ENCODE measurements at places on chromosomes 12 and 14. TPM values are rescaled to one million over a fixed set of nuclear protein-coding genes. Genes with fewer than 3 reads are reported as not detected.

Gene GLI1
- 0.49 TPM for total RNA-seq

DNA sequence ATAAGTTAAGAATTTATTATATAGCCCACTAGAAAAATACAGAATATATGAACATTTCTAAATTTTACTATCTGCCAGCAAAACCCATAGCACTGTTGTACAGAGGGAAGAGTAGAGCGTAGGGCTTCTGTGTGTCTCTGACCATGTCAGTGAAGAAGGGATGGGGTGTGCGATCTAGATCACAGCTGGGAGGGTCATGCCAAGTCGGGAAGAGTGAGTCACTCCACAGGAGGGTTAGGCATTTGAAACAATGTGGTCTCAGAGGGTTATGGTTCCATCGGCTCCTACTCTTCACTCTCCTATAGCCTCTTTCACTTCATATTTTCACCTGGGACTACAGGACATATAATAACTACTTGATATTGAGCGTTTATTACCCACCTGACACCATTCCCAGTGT, 185.1 kb upstream of the DDHD1 start:
- DNase-seq = peak; percentile 80

DNA sequence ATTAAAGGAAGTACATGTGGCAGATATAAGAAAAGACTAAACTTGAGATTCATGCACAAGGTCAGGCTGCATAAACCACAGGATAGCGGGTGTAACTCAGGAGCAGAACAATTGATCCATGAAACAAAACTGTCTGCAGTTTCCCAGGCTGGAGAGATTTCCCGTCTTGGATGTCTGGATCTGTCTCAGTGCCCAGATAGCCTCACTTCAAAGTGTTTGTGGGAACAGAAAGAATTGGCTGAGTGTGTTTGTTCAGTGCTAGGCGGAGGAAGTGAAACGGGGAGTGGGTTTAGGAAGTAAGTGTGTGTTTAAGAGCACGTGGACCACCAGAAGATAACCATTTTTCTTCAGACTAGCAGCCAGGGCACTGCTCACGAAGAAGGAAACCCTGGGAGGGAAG, 1.4 kb upstream of the RNASE10 start:
- DNase-seq = no peak

DNA sequence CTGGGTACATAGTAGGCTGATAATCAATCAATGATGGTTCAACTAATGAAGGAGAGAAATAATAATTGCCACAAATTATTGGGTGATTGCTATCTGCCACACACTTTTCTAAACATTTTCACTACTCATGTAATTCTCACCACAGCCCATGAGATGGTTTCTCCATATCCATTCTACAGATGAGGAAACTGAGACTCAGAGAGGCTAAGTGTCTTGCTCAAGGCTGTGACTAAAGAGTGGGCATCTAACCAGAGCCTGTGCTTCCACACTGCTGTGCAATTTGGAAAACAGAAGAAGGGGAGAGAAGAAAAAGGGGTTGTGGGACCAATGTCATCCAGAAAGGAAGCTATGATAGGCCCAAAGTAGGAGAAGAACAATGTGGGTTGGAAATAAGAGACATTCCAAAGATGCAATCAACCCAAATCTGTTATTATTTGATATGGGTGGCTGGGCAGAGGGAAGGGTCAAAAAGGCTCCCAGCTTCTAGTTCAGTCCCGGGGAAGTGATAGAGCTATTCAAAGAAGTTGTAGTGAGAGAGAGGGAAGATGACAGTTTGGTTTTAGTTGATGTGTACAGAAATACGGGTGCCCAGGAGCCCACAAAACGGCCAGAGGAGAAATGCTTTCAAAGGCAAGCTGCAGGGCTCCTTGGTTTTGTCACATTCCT, 483 bp upstream of the NR1H4 start:
- no peak for DNase-seq

DNA sequence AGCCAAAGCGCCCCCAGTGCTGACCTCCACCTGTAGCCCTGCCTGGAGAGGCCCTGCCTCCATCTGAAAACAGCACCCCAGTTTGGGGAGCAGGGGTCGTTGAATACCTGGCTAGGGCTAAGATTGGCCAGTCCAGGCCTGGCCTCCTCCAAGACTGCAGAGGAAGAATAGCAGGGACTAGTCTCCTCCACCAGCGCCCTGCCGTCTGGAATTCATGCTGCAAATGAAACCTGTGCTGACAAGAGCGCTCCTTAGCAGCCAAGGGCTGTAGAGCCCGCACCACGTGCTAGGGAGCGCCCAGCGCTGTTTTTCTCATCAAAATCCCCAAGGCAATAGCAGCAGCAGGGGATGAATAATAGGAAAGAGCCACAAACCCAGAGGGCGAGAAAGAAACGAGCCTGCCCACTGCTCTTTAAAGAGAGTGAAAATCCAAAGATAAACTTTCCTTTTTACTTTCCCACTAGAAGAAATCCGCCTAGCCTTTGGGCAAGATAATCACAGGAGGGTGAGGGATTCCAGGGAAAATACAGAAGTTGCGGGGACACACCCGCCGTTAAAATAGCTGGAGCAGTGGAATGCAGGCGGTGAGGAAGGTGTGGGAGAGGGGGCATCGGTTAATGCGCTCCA, 3.3 kb downstream of the COL2A1 start:
- DNase-seq = peak; percentile 76

- DNase-seq = no peak
Measured at GRCh38 chr12:52214421-52214802, 18.6 kb upstream of the KRT7 start.

DNA sequence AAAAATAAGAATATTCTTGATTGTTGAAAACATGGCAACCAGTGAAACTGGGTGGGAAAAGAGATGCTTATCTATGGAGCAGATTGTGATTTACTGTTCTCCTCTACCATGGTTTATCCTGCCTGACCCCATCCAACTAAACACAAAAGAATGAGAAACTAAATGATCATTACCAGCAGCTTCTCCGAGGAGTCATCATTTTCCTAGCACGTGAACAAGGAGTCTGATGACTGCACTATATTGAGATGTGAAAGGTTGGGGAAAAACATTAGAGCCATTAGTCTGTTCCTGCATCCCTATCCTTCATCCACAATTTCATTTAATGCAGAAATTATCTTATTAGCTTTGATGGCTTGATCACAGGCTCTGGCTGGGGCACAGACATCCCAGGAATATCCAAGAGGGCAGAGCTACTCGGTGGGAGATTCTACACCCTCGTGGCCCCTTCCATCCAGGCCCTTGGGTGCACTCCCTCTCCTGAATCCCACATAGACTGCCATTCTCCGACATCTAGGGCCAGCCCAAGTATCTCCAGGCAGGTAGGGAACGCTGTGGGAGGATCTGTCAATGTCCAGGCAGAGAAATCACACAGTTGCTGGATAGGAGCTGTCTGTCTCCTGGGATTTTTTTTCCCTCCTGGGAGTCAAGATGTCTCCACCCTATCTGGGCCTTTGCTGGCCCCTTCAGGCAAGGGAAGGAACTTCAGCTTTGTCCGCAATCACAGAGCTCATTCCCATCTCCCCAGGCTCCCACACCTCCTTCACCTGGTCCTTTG, 43.3 kb upstream of the DHRS4 start:
- DNase-seq = peak; percentile 41

DNA sequence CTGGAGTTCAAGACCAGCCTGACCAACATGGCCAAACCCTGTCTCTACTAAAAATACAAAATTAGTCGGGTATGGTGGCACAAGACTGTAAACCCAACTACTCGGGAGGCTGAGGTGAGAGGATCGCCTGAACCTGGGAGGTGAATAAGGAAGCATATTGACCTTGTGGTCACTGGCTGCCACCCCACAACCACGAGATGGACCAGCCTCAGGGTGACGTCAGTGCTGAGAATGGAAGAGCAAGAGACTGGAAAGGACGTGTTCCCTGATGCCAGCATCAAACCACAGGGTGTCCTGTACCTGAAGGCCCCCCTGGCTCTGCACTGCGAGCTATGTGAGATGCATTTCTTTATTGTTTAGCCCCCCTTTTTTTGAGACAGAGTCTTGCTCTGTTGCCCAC, 45.9 kb upstream of the BDKRB2 start:
- DNase-seq = no peak
